Fibroblast of pulmonary artery (primary cell): ENCODE measurements at places on chromosomes 4 and X.

DNA sequence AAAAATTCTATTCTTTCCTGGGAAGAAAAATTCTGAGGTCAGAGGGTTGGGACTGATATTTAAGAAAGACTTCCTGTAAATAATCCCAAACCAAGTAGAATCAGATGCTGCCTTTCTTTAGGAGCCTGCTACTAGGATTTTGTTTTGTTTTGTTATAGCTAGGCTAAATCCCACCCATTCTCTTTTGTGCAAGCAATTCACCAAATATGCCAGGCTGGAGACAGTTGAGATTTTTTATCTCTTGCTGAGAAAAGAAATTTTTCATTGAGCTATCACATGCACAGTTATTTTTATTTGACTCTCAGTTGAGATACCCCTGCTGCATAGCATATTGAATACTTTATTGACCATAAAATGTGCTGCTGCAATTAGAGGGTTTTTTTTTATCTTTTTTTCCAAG, 196.0 kb downstream of the KCNIP4 start:
- no peak for DNase-seq

GRCh38 chrX:9844936-9845577, 58.8 kb downstream of the SHROOM2 start:
- no peak for DNase-seq

- peak; percentile 71 for DNase-seq
Observed at GRCh38 chr4:17613761-17614415, 553 bp upstream of the MED28 start.

GRCh38 chrX:119399772-119400101, 601 bp downstream of the SLC25A43 start:
- peak; percentile 20 for DNase-seq

GRCh38 chr4:176436293-176436973, 116.7 kb downstream of the SPCS3 start:
- DNase-seq, result peak; percentile 82

GRCh38 chrX:154735695-154736393, 15.0 kb downstream of the GAB3 start:
- DNase-seq, result peak; percentile 94

DNA sequence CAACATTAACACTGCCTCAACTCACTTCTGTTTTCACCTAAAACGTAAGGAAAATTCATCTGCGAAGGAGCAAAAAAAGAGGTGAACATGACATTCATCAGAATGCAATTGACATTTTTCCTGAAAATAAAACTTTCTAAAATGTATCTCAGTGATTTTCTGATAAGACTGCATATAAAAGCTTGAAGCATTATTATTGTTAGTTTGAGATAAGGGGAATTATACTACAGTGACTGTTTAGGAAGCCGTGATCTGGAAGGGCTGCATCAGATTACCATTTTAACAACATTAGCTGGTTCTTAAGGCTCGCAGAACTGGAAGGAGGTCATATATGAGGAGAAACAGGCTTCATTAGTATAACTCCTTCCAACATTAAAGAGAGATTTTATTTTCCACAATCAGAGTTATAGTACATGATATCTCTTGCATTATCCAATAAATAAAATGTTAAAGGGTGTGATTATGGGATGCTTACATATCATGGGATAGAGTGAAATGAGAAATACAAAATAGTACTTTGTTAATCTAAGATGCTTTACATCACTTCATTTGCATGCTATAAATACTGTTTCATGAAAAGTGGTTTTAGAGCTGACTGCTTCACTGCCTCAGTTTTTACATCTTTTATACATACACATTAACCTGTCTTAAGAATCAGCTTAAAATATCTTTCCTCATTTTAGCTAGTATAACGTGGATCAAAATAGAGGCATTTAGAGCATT, 1820.1 kb upstream of the TENM3 start:
- no peak for DNase-seq

- DNase-seq, result peak; percentile 16
Observed at GRCh38 chr4:122588453-122589238, 32.2 kb downstream of the IL21 start.

DNA sequence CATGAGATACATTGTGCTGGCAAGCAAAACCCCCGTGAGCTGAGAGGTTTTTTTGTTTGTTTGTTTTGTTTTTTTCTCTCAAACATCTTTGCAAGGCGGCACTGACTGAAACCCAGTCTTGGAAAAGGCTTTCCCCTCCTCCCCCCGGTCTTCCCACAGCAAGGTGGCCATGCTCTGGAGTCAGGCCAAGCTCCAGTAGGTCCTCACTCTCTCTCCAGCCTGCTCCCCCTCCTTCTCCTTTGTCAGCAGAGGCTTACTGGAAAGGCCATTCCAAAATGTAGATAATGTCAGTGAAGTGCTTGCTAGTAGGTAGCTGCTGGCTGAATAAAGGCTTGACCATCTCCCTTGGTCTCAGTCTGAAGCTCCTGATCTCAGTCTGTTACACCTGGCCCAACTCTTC, 32.6 kb downstream of the FRMPD3 start:
- DNase-seq, result no peak

- DNase-seq, result no peak
Observed at GRCh38 chrX:135436966-135437866, 15.5 kb downstream of the SMIM10L2A start.

GRCh38 chr4:129043523-129043922, 49.8 kb downstream of the SCLT1 start:
- peak; percentile 57 for DNase-seq

- DNase-seq, result no peak
Observed at GRCh38 chr4:101128473-101128872, 218.9 kb downstream of the PPP3CA start.

- DNase-seq, result peak; percentile 67
Observed at GRCh38 chr4:48237996-48238645, 31.5 kb downstream of the TEC start.

GRCh38 chrX:134525086-134525792, 65.3 kb downstream of the HPRT1 start:
- DNase-seq, result no peak

- no peak for DNase-seq
Observed at GRCh38 chrX:100263650-100264049, 146.4 kb downstream of the PCDH19 start.

GRCh38 chr4:54901202-54901601, 224.2 kb downstream of the KDR start:
- no peak for DNase-seq

- no peak for DNase-seq
Observed at GRCh38 chrX:475926-476723, 89.4 kb upstream of the PPP2R3B start.

- no peak for DNase-seq
Observed at GRCh38 chr4:64361399-64361740, 47.9 kb downstream of the TECRL start.

GRCh38 chrX:118528071-118528737, 32.6 kb downstream of the DOCK11 start:
- DNase-seq, result no peak

GRCh38 chr4:169573889-169574288, 38.5 kb downstream of the NEK1 start:
- DNase-seq, result no peak

- DNase-seq, result no peak
Observed at GRCh38 chrX:40152741-40153344, 55.1 kb upstream of the BCOR start.

DNA sequence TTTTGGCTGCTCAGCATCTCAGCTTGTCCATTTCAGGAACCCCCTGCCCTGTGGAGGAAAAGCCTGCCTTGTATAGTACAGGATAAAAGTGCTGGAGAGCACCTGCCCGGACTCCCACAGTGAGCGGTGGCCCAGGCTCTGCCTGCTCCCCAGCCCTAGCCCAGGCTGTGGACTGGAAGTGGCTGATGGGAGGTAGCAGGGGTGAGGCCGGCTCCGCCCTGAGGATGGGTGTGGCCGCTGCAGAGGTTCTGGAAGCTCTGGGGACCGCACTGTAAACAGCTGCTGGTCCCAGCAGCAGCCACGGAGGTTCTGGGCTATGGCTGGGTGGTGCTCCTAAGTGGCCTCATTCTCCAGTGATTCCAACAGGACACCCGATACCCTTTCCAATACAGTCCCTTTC, 56.6 kb upstream of the HELT start:
- no peak for DNase-seq

DNA sequence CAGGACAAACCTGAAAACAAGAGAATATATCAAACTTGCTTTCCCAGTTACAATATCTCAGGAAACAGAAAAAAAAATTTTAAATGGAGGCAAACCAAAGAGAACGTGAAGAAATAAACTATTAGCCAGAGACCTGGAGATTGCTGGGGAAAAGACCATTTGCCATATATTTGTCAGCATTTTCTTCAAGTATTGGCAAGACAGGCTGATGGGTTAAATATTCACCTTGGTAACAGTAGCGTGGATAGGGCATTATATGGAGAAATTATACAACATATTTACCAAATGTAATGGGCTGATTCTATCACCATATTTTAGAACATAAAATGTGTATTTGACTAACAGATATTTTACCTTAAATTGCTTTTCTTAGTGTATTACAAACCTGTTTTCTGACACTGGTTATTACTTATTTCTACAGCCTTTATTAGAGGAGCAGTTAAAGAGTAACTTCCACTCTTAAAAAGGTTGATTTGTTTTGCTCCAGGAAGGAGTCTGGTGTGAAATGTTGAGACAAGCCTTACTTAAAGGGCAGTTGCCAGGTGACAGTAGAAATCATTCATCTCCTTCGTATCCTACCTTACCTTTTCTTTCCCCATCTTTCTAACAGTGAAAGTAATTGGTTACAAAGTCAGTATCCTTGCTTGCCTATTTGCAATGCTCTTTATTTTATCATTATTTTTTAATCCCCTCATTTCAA, 575.5 kb downstream of the GBA3 start:
- DNase-seq, result no peak

- DNase-seq, result peak; percentile 59
Observed at GRCh38 chr4:159504684-159505083, 401.8 kb downstream of the RAPGEF2 start.

GRCh38 chrX:126820700-126821420, 1.3 kb downstream of the PRR32 start:
- no peak for DNase-seq

- DNase-seq, result no peak
Observed at GRCh38 chrX:17679820-17680219, 57.5 kb upstream of the SCML1 start.

- DNase-seq, result no peak
Observed at GRCh38 chr4:29043411-29043810, 1676.8 kb upstream of the PCDH7 start.

GRCh38 chr4:102429553-102429952, 71.6 kb upstream of the NFKB1 start:
- peak; percentile 92 for DNase-seq

DNA sequence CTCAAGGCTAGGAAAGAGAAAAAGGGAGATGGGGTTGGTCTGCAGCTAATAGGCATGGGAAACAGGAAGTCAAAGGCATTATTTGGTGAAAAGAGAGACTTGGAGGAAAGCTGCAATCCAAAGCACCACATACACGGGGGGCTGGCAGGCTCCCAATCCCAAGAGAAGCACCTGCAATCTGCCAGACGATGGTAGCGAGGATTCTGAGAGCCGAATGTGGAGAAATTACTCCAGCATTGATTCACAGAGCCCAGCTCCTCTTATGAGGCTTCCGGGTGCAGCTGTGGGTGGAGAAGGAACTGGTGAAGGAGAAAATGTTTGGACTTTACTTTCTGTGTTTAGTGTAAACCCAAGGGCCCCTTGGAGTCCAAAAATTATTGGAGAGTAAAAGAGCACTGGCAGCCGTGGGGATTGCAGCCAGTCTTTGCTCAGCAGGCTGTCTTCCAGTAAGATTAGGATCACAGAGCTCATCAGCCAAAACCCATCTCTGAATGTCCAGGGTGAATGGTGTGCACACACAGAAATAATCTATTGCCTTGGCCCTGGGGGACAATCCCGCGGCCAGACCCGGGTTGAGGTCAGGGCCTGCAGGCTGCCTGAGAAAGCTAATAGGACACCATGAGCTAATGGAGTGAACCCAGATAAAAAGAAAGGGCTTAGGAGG, 197.6 kb downstream of the KIT start:
- no peak for DNase-seq

DNA sequence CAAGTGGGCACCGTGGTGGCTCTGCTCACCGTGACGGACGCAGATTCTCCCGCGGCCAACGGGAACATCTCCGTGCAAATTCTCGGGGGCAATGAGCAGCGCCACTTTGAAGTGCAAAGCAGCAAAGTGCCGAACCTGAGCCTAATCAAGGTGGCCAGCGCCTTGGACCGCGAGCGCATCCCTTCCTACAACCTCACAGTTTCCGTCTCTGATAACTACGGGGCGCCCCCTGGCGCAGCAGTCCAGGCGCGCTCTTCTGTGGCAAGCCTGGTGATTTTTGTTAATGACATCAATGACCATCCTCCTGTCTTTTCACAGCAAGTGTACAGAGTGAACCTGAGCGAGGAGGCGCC, 2.7 kb downstream of the FAT4 start:
- peak; percentile 46 for DNase-seq

GRCh38 chr4:139208404-139208945, 31.5 kb upstream of the ELF2 start:
- DNase-seq, result peak; percentile 71

- DNase-seq, result no peak
Observed at GRCh38 chrX:70527610-70528345, 83.1 kb downstream of the DLG3 start.

GRCh38 chrX:2696698-2697215, 5.7 kb downstream of the CD99 start:
- peak; percentile 93 for DNase-seq

- peak; percentile 71 for DNase-seq
Observed at GRCh38 chrX:12814420-12814819, 23.2 kb downstream of the PRPS2 start.

DNA sequence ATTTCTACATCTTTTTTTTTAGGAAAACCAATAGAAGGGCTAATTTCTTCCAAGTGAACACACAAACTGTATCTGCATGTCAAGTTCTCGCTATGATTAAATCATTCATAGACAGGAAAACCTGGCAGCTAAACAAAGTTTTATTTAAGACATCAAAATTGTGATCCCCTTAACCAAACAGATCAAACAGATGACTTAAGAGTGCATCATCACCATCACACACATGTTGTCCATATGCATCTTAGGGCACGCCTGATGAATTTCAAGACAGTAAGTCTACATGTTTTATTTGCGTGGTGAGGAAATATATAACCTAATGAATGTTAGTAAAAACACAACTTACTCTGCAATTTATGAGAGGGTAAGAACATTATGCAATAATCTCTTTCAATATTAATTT, 317.0 kb upstream of the ANXA10 start:
- no peak for DNase-seq

DNA sequence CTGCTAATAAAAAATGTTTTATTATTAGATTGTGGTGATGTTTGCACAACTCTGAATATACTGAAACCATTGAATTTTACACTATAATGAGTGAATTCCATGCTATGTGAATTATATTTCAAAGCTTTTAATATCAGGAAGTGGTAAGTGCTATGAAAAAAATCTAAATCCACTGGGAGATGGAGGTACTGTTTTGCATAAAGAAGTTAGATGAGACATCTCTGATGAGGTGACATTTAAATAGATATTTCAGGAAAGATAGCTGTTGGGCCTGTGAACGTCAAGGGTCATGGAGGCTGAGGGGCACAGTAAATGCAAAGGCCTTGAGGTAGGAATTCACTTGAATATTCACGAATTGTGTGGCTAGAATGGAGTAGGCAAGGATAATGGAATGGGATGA, 12.3 kb downstream of the DCUN1D4 start:
- no peak for DNase-seq

GRCh38 chr4:128456171-128456570, 168.6 kb upstream of the PGRMC2 start:
- no peak for DNase-seq
